ENCODE measurements at places on chromosomes 4 and X.

DNA sequence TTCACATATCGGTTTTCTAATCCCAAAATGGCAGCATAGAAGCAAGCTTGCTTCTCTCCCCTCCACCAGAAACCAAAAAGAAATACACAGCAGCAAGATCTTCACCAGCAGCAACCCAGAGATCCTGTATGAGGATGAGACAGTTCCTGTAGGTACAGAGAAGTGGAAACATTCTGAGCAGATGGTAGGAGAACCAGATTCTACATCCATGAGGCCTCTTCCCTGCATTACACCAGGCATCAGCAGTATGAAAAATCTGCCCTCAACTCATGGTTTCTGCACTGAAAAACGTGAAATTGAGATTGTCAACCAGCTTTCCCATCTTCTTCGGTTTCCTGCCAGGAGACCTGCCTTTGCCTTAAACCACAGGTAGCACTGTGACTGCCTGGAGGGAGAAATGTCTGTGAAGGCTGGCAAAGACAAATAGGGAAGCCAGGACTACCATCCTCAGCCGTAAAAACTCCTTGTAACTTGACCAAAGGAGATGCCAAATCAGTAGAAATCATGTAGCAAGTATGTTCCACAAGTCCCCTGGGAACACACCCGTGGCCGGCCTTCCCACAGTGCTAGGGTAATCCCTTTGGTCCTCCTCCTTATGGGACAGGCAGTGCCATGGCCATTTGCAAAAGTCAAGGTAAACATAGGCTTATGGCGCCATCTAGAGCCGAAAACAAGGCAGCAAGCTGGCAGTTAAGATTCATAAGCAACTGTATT, 24.0 kb upstream of the MTHFD2L start:
- peak; percentile 82 for DNase-seq

- DNase-seq: no peak
Observed at GRCh38 chrX:154044091-154044490, 24.4 kb upstream of the IRAK1 start.

DNA sequence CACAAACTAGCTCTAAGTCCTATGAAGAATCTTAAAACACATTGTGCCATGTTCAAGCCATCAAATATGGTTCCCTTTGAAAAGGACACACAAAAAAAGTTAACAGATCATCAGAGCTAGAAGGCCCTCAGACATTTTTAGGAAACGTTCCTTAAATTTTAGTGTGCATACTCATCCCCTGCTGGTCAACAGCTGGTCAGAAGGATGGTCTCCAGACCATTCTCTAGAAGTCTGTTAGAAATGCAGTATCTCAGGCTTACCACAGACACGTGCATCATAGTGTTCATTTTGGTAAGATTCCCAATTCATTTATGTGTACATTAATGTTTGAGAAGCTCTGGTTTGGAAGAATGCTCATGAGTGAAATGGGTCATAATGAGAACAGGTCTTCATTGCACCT, 523.1 kb downstream of the INPP4B start:
- no peak for DNase-seq

DNA sequence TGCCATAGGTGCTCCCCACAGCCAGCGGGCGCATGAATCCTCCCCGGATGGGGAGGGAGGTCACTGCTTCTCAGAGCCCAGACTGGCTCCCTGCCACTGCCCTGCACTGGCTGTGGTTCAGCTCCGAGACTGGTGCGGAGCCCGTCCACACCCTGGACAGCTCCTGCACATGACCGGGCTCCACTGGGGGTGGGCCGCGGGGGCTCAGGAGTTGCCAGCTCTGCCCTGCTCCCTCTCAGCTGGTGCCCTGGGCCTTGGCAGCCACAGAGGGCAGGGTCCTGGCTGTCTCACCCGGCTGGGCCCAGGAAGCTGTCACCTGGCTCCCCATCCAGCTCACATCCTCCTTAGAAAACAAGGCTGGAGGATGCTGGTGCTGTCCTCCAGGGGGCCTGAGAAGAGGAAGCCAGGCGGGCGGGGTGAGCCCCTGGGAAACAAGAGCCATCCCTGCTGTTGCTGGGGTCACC, 64.9 kb upstream of the ADRA2C start:
- DNase-seq: no peak

GRCh38 chr4:123937581-123937980, 541.0 kb downstream of the SPRY1 start:
- no peak for DNase-seq

DNA sequence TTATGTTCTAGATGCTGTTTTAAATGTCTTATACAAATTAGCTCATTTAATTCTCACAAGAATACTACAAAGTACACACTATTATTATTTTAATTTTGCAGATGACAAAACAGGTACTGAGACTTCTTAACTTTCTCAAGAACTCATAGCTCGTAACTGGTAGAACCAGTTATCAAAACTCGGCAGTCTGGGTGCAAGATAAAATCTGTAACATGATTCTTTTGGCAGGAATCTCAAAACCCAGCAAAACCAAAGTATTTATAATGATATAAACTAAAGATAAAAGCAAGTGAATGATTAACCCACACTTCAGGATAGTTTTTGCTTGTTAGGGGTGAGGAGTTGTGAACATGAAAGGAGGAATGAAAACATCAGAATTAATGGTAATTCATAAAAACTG, 27.6 kb downstream of the CLNK start:
- no peak for DNase-seq

- DNase-seq: no peak
Observed at GRCh38 chrX:84175958-84176357, 12.0 kb downstream of the RPS6KA6 start.

- DNase-seq: no peak
Observed at GRCh38 chr4:169437299-169438047, 166.7 kb upstream of the SH3RF1 start.

DNA sequence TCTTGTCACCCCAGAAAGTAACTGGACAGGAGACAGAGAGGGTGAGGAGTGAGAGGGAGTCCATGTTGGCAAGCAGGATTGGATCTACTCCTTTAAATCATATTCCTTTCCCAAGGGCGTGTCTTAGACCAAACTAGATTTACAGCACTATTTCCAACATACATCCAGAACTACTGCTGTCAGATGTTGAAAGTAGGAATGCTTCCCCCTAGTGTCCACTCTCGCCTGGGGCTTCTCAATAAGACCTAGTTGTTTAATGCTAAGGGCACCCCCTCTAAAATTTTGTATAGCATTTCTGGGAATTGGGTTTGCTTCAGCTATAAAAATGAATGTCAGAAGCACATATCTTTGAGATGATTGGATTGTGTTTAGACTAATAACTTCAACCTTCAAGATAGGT, 13.3 kb downstream of the OFD1 start:
- DNase-seq: no peak

GRCh38 chr4:7427831-7428260, 6.9 kb downstream of the PSAPL1 start:
- DNase-seq: no peak

DNA sequence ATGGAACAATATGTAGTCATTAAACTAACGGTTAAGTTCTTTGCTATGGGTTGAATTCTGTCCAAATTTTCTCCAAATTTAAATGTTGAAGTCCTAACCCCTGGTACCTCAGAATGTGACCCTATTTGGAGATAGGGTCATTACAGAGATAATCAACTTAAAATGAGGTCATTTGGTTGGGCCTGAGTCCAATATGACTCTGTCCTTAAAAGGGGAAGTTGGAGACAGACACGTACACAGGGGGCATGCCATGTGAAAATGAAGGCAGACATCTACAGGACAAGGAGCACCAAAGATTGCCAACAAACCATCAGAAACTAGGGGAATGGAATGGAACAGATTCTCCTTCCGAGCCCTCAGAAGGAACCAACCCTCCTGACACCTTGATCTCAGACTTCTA, 492.0 kb upstream of the FTHL17 start:
- DNase-seq: no peak

DNA sequence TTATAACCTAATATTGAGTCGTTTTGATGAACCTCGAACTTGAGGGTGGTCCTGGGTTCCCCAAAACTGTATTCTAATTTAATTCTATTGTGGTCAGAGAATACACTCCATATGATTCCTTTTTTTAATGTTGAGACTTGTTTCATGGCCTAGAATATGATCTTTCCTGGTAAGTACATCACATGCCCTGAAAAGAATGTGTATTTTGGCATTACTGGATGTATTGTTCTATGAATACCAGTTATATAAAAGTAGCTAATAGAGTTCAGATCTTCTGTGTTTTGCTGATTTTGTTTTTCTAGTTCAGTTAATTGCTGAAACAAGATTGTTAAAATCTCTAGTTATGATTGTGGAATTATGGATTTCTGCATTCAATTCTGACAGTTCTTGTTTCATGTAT, 18.8 kb downstream of the PRRG1 start:
- DNase-seq: no peak

GRCh38 chrX:13066391-13066790, 22.0 kb upstream of the FAM9C start:
- no peak for DNase-seq

- DNase-seq: no peak
Observed at GRCh38 chr4:84219656-84220055, 279.4 kb downstream of the NKX6-1 start.

- DNase-seq: peak; percentile 27
Observed at GRCh38 chr4:48079972-48080391, 54.1 kb downstream of the TXK start.

DNA sequence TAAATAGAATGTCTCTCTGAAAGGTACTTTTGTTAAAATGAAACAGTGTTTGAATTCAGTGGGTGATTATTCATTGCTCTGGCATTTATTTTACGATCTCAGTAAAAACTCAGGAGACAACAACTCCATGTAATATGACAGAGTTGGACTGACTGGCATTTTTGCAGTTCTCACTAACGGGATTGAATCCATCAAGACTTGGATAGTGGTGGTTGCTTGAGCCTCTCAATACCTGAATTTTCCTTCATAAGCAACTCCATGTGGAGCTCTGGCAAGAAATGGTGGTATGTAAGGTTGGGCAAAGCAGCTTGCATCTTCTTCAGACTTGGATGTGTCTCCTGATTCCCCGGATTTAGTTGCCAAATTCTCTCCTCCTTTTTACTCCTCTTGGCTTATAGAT, 72.7 kb downstream of the FRMPD4 start:
- DNase-seq: no peak

GRCh38 chr4:56840559-56840958, 19.1 kb upstream of the SPINK2 start:
- DNase-seq: no peak

DNA sequence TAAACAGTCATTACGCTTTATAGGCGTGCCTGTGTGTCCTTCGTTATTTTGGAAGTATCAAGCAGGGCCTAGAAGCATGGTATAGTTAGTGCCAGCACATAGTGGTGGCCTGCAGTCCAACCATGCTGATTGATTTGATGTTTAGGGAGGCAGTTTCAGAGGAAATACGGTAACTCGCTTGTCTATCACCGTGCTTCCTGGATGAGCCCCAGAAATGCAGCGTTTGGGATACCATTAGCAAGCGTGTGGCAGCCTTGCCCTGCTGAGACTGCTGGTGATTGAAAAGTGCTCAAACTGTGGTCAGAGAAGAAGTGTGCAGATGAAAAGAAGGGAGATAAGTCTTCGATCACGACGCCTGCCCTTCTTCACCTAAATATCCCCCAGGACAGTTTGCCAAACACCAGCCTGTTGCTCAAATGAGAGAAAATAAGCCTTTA, 158.4 kb downstream of the CHIC2 start:
- DNase-seq: no peak

GRCh38 chr4:152606753-152607152, 70.9 kb upstream of the FBXW7 start:
- DNase-seq: no peak

DNA sequence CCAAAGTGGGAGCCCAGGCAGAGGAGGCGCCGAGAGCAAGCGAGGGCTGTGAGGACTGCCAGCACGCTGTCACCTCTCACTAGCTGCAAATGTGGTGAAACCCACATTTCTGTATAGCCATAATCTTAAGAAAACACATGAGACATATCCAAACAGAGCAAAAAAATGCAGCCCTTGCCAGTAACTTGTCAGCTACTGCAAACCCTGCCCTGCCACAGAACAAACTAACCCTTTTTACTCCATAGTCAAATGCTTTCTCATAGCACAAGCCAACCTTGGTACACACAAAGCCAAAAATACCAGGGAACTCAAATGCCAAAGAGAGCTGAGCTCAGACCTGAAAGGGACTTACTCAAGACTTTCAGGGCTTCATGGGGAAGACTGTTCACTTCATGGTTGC, 14.9 kb upstream of the NXF3 start:
- no peak for DNase-seq

DNA sequence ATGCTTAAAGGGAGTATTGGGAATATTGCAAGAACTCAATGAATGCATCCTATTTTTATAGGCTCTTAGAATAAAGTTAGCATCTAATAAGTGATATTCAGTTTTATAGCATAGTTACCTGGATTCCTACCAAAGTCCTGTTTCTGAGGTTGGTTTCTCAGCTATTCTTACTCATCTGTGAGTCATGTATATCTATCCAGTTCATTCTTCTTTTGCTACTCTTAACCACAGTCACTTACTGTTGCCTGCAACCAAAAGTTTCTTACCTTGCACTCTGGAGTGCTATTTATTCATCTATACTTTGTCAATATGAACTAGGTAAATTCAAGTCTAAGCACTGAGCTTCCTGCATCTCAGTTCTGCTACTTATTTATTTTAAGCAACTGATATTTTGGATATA, 322.5 kb downstream of the HS3ST1 start:
- DNase-seq: no peak

DNA sequence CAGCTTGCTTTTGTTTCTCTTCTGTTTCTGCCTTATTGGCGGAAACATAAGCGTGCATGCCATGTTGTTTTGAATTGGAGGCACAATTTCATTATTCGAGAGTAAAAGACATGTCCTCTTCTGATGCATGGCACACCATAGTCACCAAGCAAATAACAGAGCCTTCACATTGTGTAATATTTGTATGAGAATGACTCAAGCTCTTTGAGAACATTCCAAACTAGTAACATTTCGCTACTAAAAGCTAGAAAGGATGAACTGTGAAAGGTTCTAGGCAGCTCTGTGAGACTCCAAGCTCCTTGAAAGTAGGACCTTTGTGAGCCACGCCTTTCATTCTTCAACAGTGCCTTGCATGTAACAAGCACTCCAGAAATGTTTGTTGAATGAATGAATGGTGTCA, 9.2 kb upstream of the ANXA3 start:
- no peak for DNase-seq

DNA sequence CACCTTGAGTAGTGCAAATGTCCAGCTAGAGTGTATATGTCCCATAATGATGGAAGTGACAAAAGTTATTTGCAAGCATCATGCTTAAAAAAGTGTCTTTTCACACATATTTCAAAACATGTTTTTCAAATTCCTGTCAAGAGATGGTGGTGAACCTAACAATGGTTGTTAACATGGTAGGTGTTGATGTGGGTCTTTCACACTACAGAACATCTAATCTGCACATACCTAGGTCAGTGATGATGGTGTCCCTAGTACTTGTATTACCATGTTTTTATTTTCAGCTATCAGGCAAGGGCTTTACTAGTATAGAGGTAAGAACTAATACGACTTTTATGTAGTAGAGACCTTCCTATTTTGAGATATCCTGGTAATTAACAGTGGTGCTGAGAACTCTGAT, 3.4 kb upstream of the ATXN3L start:
- no peak for DNase-seq

- DNase-seq: no peak
Observed at GRCh38 chrX:48461830-48462229, 8.2 kb downstream of the SLC38A5 start.

Measured in T1000 (cell line).